ENCODE measurements at places on chromosomes 16 and 17.
A peak's percentile ranks its signal among the peaks of the same experiment; 100 is the strongest.

DNA sequence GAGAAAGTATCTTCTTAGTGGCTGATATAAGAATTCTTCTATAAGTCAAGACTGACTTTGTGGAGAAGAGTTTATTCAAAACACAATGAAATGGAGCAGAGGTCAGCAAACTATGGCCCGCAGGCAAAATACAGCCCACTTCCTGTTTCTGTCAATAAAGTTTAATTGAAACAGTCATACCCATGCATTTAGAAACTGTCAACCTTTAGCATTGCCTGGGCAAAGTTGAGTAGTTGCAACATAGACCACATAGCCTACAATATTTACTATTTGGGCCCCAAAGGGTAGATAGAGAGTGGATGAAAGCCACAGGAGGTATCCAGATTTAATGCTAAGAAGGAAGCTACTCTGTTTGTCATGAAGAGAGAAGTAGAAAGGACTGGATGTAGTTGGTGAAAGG, 38.0 kb downstream of the ACSM2B start:
- DNase-seq: no peak

DNA sequence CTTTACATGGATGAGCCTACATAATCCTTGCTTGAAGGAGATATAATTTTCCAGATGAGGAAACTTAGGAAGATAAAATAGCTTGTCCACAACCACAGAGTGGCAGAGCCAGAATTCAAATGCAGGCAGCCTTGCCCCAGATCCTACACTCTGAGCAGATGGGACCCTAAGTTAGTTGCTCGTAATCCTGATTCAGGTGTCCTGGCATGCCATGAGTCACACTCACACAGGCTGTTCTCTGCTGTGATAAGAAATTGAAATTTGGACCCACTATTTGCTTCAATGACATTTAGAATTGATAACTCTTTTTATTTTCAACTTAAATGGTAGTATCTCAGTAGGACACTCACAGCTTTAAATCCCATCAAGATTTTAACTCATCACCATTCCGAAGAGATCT, 150.7 kb upstream of the CACNG5 start:
- DNase-seq: no peak

DNA sequence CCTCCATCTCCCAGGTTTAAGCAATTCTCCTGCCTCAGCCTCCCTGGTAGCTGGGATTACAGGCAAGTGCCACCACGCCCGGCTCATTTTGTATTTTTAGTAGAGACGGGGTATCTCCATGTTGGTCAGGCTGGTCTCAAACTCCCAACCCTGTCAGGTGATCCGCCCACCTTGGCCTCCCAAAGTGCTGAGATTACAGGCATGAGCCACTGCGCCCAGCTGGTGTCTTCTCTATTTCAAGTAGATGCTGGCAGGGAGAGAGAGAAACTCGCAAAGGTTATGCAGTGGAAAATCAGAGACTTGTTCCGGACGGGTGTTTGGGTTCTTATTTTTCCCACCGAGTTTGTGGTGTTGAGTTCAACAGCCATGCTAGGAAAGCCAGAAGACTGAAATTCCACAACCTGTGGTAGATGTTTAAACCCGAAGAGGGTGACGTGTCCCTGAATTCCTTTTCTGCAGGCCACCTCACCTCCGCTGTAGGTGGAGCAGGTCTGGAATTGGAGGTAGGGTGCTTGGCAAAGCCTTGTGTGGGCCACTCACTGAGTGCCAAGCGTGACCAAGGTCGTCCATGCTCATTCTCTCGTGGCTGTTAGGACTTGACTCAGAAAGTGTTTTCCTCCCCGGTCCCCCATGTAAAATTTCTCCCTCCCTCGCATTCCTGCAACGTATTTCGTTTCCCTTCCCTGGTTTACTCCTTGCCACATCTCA, 7.3 kb upstream of the ZDHHC7 start:
- no peak for DNase-seq

- no peak for DNase-seq
These were observed 18.5 kb downstream of the ITPRIPL2 start for GRCh38 chr16:19132255-19132654.

DNA sequence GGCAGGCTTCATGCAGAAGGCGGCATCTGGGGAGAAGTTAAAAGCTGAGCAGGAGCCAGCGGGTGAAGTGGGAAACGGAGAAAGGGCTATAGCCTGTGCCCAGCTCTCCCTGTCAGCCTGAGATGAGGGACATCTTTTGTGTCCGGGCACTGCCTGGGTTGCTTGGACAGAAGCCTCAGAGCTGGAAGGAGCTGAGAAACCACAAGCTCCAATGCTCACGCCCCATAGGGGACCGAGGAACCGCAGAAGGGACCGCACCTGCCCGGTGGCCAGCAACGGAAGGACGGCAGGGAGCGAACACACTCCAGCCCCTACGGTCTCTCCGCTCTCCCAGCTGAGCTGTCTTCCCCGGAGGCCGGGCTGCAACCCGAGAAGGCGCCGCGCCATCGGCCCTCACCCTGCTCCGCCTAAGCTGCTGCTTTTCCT, 175.8 kb downstream of the NPIPB11 start:
- no peak for DNase-seq

DNA sequence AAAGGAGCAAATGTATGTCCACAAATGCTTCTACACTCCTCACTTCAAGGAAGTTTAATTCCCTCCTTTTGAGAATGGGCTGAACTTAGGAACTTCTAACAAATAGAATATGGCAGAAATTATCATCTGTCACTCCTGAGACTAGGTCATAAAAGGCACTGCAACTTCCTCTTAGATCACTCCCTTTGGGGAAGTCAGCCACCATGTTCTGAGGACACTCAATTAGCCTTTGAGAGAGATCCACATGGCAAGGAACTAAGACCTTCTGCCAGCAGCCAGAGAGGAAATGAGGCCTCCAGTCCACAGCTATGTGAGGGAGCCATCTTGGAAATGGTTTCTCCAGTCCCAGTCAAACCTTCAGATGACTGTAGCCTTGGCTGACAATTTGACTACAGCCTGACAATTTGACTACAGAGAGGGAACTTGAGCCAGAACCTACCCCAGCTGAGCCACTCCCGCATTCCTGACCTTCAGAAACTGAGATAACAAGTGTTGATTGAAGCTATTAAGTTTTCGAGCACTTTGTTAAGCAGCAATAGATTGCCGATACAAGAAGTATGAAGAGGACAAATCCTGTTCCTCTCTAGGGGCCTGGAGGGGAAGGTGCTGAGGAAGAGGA, 113.4 kb upstream of the SEC14L1 start:
- no peak for DNase-seq

DNA sequence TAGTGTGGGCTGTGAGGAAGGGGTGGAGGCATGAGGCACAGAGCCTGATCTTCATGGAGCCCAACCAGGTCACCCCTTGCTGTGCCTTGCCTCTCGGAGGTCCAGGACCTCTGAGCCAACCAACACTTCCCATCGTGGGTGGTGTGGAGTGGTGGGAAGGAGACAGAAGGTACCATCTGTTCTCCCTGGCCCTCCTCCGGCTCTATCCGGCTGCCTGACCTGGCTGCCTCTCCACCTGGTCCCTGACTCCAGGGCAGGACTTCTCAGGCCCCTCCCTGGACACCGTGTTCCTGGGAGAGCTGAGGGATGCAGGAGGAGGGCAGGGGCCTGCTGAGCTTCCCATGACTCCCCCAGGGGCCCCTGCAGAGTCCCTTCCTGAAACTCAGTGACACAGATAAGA, 3.9 kb downstream of the PDK2 start:
- DNase-seq: no peak

DNA sequence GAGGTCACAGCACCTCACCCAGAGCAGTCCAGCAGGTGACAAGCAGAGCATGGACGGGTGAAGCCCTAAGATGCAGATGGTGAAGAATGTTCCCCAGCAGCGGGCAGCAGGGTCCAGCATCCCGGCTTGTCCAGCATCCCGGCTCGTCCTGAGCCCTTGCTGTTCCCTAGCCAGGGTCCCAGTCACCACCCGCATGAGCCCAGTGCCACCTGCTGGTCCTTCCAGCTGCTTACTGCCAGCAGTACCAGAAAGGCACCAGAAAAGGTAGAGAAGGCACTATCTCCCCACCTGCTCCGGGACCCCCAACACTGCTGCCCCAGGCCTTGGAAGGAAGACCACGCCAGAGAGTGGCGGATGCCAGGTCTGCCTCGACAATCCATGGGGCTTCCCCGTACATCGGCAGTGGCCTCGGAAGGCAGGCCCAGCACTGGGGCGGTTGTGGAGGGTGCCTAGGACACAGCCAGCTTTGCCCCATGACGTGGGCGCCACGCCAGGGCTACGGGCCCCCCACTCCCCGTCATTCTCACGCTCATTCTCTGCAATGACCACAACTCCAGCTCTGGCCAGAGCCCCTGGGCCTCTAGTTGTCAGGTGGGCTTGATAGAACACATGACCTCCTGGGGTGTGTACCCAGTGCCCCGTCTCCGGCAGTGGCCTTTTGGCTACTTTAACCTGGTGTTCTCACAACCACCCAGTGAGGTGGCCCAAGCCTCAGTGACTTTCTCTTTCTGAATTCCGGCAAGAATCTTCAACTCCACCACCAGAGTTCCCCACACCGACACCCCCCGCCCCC, 1.4 kb downstream of the CENPX start:
- no peak for DNase-seq

- no peak for DNase-seq
These were observed 18.9 kb upstream of the NKD1 start for GRCh38 chr16:50529334-50529733.

DNA sequence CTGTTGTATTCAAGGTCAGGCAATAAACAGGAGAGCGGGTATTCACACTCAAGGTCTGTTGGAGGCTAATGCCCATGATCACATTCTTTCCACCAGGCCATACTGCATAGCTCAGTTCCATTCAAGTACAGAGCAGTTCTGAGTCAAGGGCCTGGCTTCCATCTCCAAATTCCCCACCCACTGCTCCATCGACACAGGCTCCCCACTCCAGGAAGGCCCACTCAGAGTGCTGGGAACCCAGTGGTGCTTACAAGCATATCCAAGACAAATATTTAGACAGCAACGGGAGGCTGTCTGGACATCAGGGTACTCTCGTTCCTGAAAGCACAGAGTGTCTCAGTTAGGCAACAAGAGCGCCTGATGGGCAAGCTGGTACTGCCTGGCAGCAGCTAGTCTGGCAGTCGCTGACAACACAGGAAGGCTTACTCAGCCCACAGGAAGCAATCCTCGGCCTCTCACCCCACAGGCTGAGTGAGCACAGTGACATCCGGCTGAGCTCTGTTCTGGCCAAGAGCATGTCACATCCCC, 40.9 kb downstream of the RFFL start:
- peak; percentile 61 for DNase-seq

DNA sequence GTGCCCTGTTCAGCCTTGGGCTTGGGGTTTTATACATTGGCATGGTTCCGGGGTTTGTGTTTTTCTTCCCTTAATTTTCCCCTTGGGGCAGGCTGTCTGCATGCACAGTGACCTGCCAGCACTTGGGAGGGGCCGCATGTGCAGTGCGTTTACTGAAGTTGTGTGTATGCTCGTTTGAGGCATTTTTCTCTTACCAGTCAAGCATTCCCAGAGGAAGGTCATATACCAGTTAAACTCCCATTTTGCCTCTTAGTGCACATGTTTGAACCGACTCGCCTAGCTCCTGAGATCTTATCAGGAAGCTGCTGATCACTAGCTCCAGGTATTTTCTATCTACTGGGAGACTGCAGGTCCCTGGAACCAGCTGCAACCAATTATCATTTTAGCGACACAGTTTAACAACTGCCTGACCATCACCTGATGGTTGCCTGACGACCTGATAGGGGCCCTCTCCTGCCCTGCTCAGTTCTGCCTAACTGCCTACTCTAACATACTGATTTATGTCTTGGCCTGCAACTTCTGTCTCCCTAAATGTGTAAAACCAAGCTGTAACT, 51.4 kb downstream of the MFSD11 start:
- DNase-seq: no peak

- no peak for DNase-seq
These were observed at the start of gene TMEM100 for GRCh38 chr17:55722742-55723487. Gene TMEM100, minus strand, starts transcription at chr17:55722864. Its CDS starts 1,794 bp downstream, at chr17:55721070.

GRCh38 chr17:75823257-75824041, 20.8 kb downstream of the UNC13D start:
- DNase-seq: no peak

DNA sequence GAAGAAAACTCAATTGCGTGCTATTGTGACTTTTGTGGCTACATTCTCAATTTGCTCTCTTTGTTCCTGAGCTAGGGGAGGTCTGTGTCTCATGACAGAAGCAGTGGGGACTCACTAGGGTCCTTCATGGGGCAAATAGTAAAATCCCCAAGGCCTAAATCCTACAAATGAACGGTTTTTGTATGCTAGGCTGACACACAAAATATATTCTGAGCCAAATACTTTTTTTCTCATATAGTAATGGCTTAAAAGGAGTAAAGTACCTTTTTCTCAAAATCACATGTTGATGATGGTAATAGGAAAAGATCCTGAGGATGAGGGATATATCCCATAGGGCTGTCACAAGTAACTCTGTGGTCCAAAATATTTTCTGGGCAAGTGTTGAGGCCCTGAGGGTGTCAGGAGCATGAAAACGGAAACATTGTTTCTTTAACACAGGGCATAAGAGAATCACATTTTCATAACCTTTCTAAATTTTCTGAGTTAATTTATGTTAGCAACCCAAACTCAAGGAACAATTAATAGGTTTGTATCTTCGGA, 77.5 kb upstream of the CNTNAP4 start:
- no peak for DNase-seq

GRCh38 chr16:7426161-7426560, 93.5 kb downstream of the RBFOX1 start:
- no peak for DNase-seq

- DNase-seq: no peak
These were observed 6.5 kb downstream of the TM4SF5 start for GRCh38 chr17:4777969-4778760.

- DNase-seq: no peak
These were observed 408.4 kb downstream of the ZFHX3 start for GRCh38 chr16:72639494-72639893.

DNA sequence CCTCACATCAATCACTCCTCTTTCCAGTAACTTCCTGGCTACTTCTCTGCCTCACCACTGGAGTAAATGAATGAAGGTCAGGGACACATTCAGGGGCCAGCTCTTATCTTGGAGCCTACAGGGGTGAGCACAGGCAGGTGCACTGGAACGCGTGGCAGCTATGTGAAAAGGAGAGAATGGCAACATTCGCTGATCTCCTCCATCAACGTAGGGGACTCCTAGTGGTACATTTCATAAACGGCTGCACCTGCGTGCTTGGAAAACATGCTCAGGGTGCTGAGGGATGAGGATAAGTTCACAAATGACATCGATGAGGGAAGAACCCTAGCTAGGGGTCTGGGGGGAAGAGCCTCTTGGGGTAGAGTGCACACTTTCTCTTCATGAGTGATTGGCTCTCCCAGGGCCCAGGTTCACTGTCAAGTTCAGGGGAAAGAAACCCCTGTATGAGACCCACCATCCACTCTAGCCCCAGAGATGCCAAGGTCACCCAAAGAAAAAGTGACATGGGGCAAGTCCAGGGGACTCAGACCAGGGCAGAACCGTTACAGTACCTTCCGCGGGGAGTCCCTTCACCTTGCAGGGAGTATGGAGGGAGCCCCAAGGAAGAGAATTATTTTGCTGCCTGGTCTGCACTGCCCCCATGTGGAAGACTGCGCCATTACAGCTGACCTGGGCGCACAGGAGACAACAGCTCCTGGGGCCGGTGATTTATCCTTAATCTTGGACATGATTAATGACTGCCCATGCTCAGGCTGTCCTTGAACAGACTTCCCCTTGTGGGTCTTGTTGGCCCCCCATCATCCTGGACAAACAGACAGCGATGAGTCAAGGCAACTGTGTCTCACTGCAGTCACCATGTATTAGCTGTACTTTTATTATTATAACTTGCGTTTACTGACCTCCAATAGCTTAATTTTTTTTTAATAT, 30.1 kb downstream of the VAC14 start:
- peak; percentile 24 for DNase-seq
